ENCODE measurements at places on chromosomes 11 and 22. TPM values are rescaled to one million over a fixed set of nuclear protein-coding genes. Genes with fewer than 3 reads are reported as not detected.

- no peaks in the 10 kb centered on the region for H3K36me3 ChIP-seq
- no peaks in the 10 kb centered on the region for H3K27me3 ChIP-seq
These were observed 265.8 kb downstream of the GRM5 start for GRCh38 chr11:88799771-88800500.

DNA sequence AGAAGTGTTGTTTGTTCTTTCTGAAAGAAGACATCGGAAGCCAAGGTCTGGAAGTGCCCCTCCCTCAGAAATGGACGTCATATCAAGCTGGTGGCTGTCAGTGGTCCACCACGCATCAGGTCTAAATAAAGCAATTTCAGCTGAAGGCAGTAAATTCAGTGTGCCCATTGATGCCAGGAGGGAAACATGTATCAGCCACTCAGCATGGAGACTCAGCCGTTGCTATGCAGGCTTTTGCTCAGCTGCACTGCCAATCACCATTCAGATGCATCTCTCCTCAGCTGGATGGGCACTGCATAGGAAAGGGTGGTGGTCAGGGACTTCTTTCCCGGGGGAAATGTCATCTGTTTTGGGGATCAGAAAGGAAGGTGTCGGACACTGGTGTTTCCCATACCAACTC is 878.2 kb downstream of the NTM start:
- H3K4me1 ChIP-seq = no peaks in the 10 kb centered on the region
- H3K27me3 ChIP-seq = no peaks in the 10 kb centered on the region
- no peak overlapping the region for H3K27ac ChIP-seq

DNA sequence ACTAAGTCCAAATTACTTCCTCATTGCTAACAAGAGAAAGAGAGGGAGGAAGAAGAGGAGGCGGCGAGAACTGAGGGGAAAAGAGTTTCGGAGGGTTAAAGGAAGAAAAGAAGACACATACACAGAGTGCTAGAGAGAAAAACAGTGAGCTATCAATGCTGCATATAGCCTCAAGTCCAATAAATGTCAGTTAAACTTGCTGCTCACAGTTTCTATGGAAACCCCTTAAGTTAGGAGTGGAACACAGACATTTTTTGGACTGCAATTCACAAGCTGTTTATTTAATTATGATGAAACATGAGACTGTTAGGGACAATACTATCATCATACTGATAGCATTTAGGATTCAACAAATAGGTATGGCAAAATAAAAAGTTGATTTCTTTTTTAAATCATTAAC is 1320.4 kb downstream of the LRRC4C start:
- H3K36me3 ChIP-seq = no peaks in the 10 kb centered on the region
- H3K27ac ChIP-seq = no peak overlapping the region
- no peaks in the 10 kb centered on the region for H3K4me1 ChIP-seq
- H3K27me3 ChIP-seq = no peaks in the 10 kb centered on the region

DNA sequence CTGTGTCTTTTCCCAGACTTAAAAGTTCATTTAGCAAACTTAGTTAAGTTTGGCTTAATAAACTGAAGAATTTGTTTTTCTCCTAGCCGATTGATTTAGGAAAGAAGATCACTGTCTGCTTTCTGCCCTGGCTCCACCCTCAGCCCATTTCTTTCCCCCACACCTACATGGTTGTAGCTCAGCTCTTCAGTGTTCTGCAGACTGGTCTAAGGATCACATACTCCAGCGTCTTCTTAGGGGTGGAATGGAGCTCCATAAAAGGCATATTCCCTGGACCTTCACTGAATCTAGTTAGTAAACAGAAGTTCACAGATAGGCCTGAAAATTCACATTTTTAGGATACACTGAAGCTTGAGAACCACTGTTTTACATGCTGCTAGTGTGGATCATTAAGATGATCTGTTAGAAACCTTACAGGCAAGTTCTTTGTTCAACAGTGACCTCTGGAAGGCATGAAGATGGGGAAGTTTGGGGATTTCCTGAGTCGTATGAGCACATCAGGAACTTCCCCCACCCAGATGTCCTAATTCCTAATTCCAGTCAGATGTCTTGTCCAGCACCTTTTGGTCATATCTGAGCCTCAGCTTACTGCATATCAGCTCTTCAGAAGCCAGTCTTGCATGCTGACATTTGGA is 16.8 kb downstream of the PIWIL4 start:
- no peaks in the 10 kb centered on the region for H3K4me1 ChIP-seq
- H3K27ac ChIP-seq = no peak overlapping the region
- no peak overlapping the region for H3K4me3 ChIP-seq
- H3K27me3 ChIP-seq = no peaks in the 10 kb centered on the region

DNA sequence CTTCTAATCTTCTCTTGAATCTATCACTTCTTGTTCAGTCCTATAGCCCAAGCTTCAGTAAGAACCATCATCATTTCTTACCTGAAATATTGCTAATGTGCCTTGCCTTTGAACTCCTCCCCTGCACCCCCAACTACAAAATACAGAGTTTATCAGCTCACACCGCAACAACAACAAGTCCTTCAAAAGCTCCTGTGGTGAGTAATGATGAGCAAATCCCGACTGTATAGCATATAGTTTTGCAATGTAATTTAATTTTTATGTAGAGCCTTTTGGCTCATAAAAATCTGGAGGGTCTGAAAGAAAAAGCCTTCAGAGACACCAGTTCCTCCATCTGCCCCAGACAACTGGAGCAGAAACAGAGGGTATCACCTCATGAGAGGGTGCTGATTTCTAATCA is 124.7 kb downstream of the ARHGAP32 start:
- DNase-seq = no peak
- H3K4me3 ChIP-seq = no peak overlapping the region
- H3K27me3 ChIP-seq = peaks cover 2% of the 10 kb centered on the region
- no peaks in the 10 kb centered on the region for H3K4me1 ChIP-seq
- H3K36me3 ChIP-seq = no peaks in the 10 kb centered on the region

- no peak overlapping the region for H3K27ac ChIP-seq
- H3K4me1 ChIP-seq = no peaks in the 10 kb centered on the region
- peaks cover 5% of the 10 kb centered on the region for H3K27me3 ChIP-seq
- H3K4me3 ChIP-seq = no peak overlapping the region
These were observed 33.4 kb downstream of the NAV2 start for GRCh38 chr11:19746086-19746485.

DNA sequence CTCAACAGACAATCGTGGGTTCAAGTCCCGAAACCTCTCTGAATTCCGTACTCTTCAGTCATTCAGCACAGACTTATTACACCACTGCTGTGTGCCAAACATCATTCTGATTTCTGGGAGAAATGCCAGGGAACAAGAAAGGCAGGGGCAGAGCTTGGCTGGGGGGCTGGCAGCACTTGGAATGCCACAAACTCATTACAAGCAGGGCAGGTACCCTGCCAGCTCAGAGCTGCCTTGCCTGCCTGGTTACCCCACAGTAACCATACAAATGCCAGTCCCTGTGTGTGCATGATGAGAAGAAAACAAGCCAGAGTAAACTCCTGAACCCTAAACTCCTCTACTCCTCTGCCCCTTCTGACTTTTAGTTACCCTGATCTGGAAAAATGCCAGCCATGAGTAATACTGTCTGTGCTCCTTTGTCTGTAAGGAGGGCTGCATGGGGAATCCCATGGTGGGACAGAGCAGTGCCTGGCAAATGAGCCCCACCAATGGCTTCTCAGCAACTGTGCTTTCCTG is 6.9 kb upstream of the RAD9A start:
- H3K36me3 ChIP-seq = no peaks in the 10 kb centered on the region
- no peak overlapping the region for H3K4me3 ChIP-seq
- peaks cover 11% of the 10 kb centered on the region for H3K27me3 ChIP-seq
- DNase-seq = no peak
- peaks cover 12% of the 10 kb centered on the region for H3K4me1 ChIP-seq
- H3K27ac ChIP-seq = no peak overlapping the region

DNA sequence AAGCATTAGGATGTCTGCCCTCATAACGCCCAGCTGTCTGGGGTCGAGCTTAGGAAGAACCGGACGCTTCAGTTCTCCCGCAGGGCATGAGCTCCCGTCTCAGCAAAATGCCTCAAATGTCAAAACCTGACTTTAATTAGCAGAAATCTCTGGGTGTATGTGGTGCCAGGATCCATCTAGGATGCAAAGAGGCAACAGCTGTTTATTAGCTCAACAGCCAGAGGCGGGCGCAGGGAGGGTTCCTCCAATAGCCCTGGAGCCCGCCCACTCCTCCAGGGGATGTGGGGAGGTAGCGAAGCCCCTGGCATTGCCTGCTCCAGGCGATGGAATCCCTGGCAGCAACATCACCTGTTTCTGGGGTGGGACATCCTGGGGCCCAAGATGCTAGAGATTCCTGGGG is 39.4 kb upstream of the RTL6 start:
- H3K4me1 ChIP-seq = peaks cover 2% of the 10 kb centered on the region
- DNase-seq = no peak
- H3K36me3 ChIP-seq = no peaks in the 10 kb centered on the region

GRCh38 chr11:46984987-46985386 is 48.4 kb downstream of the CSTPP1 start:
- H3K4me1 ChIP-seq = peaks cover 5% of the 10 kb centered on the region
- no peak overlapping the region for H3K27ac ChIP-seq
- H3K4me3 ChIP-seq = no peak overlapping the region
- peaks cover 11% of the 10 kb centered on the region for H3K36me3 ChIP-seq

GRCh38 chr11:76303399-76303798 is 77.5 kb downstream of the THAP12 start:
- H3K36me3 ChIP-seq = no peaks in the 10 kb centered on the region
- H3K4me3 ChIP-seq = no peak overlapping the region
- no peak for DNase-seq
- H3K27me3 ChIP-seq = peaks cover 16% of the 10 kb centered on the region
- no peak overlapping the region for H3K27ac ChIP-seq

DNA sequence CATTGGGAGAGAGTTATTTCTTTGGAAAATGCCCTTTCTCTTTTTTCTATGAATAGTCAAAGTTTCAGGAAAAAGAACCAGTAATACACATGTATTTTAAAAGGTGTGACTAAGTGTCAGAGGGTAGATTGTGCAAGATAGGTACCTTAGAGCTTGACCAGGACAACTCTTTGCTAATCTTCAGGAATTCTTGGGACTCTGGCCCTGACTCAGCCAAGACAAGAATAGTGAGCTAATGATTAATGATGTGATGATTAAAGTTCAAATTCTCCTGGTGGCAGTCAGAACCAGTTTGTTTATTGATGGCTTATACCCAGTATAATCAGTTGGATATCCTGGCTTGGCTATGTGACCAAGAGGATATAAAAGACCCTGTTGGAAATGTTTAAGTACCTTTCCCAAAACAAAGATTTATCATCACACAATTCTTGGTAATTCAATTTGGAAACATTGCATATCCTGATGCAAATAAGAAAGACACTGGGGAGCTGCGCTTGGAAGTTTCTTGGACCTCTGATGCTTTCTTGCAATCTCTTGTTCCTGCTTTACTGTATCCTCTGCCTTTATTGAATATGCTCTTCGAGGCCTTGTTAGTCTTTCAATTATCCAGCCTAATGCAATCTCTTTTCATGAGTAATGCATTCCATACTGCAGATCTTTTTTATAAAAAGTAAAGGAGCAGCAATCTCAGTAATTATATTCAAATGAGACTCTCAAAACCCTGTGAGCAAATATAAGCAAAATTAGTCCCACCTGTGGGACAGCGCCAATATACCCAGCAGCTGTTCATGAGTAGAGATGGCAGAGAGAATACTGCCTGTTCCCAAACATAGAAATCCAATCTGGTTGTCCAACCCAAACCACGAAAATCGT is 48.0 kb upstream of the CEP126 start:
- no peak for DNase-seq
- H3K27me3 ChIP-seq = peaks cover 1% of the 10 kb centered on the region
- H3K27ac ChIP-seq = no peak overlapping the region
- H3K36me3 ChIP-seq = no peaks in the 10 kb centered on the region
- H3K4me1 ChIP-seq = no peaks in the 10 kb centered on the region

GRCh38 chr11:94648789-94649188 is 81.6 kb downstream of the PIWIL4 start:
- no peak overlapping the region for H3K27ac ChIP-seq
- H3K36me3 ChIP-seq = no peaks in the 10 kb centered on the region
- DNase-seq = no peak

- no peak overlapping the region for H3K4me3 ChIP-seq
- H3K27me3 ChIP-seq = no peaks in the 10 kb centered on the region
- H3K27ac ChIP-seq = no peak overlapping the region
- H3K36me3 ChIP-seq = no peaks in the 10 kb centered on the region
- H3K4me1 ChIP-seq = no peaks in the 10 kb centered on the region
These were observed 11.3 kb upstream of the WBP2NL start for GRCh38 chr22:41987276-41987675.

GTSE1 gene
- total RNA-seq = 47.7 TPM

PATE2 gene
- not detected for total RNA-seq
